NCI-H1105 treated with DMSO at 0.1 percent for 48 hours (cell line): ENCODE measurements at places on chromosomes 1 and 21.

DNA sequence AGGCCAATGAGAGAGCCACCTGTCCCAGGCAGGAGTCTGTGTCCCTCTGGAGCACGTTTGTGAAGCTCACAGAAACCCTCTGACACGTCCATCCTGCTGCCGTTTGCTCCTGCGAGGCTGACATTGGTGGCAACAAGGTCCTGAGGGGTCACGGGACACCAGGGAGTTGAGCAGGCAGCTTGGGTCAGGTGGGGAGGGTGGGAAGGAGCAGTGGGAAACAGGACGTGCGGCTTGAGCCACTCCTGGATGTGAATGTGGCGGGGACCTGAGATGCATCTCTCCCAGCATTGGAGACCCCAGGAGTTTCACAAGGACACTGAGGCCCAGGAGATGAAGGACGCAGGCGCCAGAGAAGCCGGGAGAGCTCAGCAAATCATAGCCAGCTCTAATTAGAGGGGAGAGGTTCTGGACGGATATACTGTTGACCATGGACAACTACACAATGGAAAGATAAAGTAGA lies 149.0 kb downstream of the PEX14 start:
- DNase-seq = no peak

DNA sequence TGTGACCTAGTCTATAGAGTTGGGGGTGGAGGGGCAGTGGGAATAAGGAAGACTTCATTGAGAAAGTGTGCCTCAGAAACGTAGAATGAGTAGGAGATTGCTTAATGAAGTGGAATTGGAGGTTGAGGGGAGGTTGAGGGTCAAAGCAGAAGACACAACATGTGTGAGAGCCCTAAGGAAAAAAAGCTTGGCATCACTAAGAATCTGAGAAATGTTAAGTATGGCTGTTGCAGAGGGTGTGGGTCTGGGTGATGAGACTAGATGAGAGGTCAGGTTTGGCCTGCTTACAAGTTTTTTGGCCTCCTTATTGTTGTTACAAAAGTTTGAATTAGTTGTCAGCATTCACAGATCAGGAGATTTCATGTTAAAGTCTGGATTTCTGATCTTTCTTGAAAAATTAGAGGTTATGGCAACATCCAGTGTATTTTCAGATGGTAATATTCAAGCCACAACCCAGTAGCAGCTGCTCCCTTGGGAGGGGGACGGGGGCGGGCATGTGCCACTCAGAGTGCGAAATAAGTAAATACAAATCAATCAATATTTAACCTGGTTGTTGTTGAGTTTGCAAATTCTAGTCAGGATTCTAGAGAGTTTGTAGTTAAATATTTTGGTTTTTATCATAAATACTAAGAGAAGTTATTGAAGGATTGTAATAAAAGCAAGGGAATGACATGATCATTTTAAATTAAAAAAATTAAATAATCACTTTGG lies 4.3 kb downstream of the MAN1A2 start:
- DNase-seq = no peak

- no peak for DNase-seq
Measured at GRCh38 chr1:8328271-8328670, 10.4 kb downstream of the SLC45A1 start.

DNA sequence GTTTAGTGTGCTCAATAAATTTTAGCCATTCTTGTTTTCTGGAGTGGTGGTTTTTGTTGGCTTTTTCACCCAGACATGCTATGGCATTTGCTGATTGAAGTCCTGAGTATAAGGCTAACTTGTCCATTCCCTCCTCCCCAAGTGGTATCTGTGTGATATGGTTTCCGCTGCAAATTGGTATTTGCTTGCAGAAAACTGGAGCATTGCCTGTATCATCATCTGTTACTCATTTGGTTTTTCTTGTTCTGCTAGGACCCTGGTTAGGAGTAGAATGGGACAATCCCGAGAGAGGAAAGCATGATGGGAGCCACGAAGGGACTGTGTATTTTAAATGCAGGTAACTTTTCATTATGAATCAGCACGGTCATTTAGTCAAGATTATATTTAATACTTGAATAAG lies 34.0 kb downstream of the TBCE start:
- no peak for DNase-seq

DNA sequence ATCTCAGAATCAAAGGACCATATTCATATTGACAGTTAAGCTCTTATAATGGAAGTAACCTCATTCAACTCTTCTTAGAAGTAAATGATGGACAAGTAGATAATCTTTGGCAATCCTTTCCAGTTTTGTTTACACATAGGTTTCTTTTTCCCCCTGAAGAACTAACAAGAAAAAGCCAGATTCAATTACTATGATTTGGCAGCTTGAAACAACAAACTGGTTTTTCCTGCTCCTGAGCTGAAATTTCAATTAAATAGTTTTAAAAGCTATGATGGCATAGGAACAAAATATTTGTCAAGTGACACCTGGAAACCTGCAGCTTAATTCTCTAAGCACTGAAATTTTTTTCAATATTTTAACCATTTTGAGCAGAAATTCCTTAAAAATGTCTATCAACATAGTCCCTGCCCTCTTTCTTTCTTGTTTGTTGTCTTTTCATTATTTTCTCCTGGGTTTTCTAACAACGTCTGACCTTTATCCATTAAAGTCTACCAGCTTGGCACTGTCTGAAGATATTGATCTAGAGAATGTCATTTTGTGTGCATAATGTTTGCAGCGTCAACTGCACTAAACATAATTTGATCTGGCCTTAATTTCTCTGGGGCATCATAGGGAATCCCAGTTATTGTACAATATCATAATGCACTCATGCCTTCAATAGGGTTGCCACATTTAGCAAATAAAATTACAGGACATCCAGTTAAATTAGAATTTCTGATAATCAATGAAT lies 4.0 kb upstream of the SLC35A3 start:
- DNase-seq = peak; percentile 78

DNA sequence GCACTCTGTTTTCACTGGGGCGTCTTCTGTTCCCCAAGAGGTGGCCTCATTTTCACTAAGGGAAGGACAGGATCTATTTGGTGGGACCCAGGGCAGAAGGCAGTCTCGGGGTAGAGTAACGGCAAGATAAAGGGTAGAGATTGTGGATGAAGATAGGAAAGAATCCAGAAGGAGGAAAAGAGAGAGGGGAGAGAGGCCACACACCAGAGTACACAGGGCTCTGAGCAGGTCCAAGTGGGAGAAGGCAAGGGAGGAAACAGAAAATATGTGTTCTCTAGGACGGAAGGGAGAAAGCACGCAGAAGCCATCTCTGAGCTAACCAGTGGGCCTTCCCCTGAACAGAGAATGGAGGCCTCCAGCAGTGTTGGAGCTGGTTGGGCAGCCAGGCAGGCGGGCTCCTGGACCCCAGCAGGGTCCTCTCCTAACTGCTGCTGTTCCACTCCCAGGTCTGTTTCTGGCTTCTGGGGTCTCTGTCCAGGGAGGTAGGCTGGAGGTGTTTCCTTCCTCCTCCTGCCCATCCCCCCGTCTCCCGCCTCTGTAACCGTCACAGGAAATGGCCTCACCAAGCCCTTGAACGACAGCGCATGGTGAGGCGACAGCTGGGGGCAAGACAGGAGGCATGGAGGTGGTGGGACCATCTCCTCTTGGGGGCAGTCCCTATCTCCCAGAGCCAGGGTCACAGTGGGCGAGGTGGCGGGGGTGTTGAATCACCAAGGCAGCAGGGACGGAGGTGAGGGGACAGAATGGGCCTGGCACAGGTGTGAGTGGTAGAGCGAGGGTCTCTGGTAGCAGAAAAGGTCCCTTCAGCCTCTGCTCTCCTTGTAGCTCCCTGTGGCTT lies 649 bp downstream of the PTPN7 start:
- DNase-seq = no peak

DNA sequence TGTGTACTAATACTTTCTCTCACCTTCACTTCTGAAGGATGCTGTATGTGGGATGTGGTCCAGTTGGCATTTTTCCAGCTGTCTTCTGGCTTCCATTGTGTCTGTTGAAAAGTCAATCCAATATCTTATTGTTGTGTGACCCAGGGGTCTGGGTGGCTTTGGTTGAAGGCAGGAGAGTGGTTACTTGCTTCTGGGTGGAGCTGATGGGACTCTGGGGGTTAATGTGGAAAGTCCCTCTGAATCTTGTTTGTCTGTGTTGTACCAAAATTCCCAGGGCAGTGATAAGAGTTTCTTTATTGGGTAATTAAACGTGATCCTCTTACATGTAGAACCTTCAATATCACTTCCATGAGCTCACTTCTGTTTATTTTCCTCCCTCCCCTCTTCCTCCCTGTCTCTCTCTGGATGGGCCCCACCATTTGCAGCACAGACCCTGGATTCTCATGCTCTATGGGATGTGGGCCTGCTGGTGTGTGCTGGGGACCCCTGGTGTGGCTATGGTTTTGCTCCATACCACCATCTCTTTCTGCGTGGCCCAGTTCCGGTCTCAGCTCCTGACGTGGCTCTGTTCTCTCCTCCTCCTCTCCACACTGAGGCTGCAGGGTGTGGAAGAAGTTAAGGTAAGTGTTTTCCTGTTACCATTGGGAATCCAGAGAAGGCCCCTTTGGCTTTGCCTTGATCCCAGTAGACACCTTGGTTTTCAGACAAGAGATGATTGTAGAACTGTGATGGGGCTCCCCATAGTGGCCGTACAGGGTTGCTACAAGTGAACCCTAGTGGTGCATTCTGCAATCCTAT lies 71.5 kb downstream of the HHAT start:
- peak; percentile 71 for DNase-seq

DNA sequence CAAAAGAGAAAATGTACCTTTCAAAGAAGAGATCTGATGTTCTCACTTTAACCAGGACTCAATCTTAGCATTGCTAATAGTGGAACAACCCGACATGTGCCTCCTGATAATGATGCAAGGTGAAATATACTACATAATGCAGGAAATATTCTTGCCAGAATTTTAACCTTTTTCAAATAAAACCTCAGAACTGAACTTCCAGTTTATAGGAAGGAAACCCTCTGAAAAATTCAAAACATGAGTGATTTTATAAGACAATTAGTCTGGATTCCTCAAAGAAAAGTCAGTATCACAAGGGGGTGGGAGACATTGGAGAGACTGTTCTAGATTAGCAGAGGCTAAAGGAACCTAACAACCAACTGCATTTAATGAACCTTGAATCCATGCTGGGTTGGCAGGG lies 18.1 kb downstream of the AHCYL1 start:
- no peak for DNase-seq

DNA sequence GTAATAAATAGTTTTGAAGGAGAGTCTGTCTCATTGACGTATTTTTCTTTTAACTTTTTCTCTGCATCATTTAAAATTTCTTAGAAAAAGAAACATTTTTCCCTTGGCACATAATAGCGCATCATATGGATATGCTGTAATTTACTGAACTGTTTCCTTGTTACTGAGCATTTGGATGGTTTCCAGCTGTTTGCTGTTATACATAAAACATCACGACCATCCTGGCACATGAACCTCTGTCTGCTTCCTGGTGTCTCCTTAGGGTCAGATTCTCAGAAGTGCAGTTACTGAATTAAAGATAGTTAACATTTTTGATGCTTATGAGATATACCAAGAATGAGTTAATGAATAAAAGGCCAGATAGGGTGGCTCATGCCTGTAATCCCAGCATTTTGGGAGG lies 67.2 kb downstream of the BACE2 start:
- DNase-seq = peak; percentile 26

GRCh38 chr1:59028048-59028447 lies 244.2 kb upstream of the JUN start:
- no peak for DNase-seq

GRCh38 chr1:48746906-48747305 lies 29.8 kb downstream of the BEND5 start:
- no peak for DNase-seq

- no peak for DNase-seq
Measured at GRCh38 chr1:109657970-109658369, 2.1 kb downstream of the GSTM4 start.

- no peak for DNase-seq
Measured at GRCh38 chr1:110305900-110306420, 33.2 kb upstream of the RBM15 start.
